ENCODE measurements at places on chromosomes 11 and 22. TPM values are rescaled to one million over a fixed set of nuclear protein-coding genes. Genes with fewer than 3 reads are reported as not detected.

Gene SULT4A1
- not detected for total RNA-seq

Gene TRIM34
- 2.7 TPM for total RNA-seq

Gene QSER1
- 14.7 TPM for total RNA-seq

Gene CTNND1
- 50.4 TPM for total RNA-seq

Gene TMPRSS6
- total RNA-seq, result not detected

Gene GAS2L1
- total RNA-seq, result 37.5 TPM

Gene VSIG10L2
- total RNA-seq, result not detected

Measured in A549 treated with dexamethasone at 1 μM for 4 hours (cell line).